RCC 7860 (cell line): ENCODE measurements at places on chromosomes 5 and 9.

DNA sequence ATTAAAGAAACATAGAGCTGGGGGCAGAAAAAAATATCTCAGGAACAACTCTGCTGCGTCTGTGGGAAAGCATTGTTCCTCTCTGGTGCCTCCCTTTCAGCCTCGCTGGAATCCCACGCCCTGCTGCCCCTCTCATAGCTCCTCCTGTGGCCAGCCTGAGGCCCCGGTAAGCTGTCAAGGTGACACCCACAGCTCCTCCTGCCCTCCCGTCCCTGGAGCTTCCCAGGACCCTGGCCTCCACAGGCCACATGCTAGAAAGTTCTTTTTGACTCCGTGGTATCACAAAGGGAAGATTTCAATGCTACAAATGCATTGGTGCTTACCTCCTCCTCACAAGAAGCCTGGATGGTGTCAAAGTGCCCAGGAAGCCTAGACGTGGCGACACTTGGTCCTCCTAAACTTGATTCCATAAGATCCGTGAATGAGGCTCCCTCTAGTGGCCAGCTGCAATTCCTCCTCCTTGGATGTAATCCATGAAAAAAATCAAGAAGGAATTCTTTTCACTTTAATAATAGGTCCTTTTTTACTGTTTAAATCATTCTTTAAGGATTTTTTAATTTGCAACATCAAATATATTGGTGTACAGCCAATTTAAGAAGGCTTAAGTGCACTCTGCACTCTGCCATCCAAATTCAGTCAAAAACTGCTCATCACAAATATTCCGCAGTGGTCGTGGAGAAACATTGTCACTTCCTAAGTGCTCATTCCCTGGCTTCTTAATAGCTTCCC lies 104.9 kb downstream of the CFAP90 start:
- peak; percentile 50 for DNase-seq

GRCh38 chr5:75017971-75018370 lies 34.4 kb downstream of the GCNT4 start:
- no peak for DNase-seq

DNA sequence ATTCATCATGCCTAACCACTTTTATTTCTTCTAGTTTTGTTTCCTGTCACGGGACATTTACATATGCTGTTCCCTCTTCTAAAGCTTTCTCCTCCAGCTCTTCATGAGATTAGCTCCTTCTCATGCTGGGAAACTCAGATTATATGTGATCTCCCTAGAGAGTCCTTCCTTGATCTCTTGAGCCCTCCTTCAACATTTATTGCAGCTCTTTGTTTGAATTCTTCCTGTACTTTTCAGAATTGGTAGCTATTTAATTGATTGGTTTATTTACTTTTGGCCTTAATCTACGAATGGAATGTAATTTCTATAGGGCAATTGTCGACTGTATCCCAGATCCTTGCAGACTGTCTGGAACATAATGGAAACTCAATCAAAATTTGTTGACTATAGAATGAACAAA lies 9.7 kb upstream of the TRPM3 start:
- no peak for DNase-seq

- no peak for DNase-seq
Observed at GRCh38 chr9:19649336-19650041, 139.3 kb downstream of the SLC24A2 start.
